ENCODE measurements at places on chromosomes 1 and 21. TPM values are rescaled to one million over a fixed set of nuclear protein-coding genes. Genes with fewer than 3 reads are reported as not detected.

The CFHR4 gene
- total RNA-seq, result not detected

The MR1 gene
- total RNA-seq, result 38.7 TPM

The SH2D5 gene
- total RNA-seq, result not detected

The SLAMF9 gene
- not detected for total RNA-seq

The AK5 gene
- 7.0 TPM for total RNA-seq

The E2F2 gene
- 112 TPM for total RNA-seq

The LCE2C gene
- total RNA-seq, result not detected

The CD52 gene
- 1,663 TPM for total RNA-seq

The SAMSN1 gene
- total RNA-seq, result 59.0 TPM

The ZNF281 gene
- 15.2 TPM for total RNA-seq

The KCNJ9 gene
- total RNA-seq, result not detected

The FMO4 gene
- total RNA-seq, result 1.0 TPM

The GUCA2B gene
- not detected for total RNA-seq

The LCK gene
- total RNA-seq, result 434 TPM

The PTCH2 gene
- total RNA-seq, result 0.94 TPM

The TMEM269 gene
- total RNA-seq, result 0.25 TPM

The KCNA3 gene
- total RNA-seq, result 73.3 TPM

- no peak for DNase-seq
Observed at GRCh38 chr1:5225707-5226704, 571.6 kb downstream of the AJAP1 start.

- no peak for DNase-seq
Observed at GRCh38 chr21:44524414-44525371, 15.3 kb downstream of the KRTAP10-1 start.

- no peak for DNase-seq
Observed at GRCh38 chr1:176987016-176987415, 177.5 kb downstream of the ASTN1 start.

DNA sequence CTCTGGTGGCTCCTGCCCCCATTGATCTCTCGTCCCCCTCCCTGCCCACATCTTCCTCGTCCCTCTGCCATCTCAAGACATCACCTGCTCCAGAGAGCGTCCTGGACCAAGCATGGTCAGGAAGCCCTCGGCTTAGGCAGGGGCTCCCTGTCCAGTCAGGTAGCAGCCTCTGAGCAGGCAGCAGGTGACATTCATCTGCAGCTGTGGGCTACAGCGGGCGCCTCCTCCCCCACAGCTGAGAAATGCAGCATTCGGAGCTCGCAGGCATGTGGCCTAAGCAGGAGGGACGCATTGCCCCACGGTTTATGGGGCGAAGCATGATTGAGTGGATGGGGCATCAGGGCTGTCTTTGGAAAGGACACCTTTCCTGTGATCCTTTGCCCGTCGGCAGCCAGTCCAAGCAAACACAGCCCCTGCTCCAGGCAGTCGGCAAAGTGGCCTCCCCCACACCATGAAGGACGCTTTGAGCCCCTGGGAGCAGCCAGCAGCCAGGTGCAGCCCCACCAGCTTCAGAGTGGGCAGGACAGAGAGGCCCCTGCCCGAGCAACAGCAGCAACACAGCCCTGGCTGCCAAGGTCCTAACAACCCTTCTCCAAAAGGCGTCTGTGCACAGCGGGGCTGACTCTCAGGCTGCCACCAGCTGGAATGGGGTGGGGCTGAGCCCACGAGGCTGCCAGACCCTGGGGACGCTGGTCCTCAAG is 234.1 kb upstream of the VAMP3 start:
- no peak for DNase-seq

- no peak for DNase-seq
Observed at GRCh38 chr21:39638281-39638680, 25.5 kb downstream of the B3GALT5 start.

GRCh38 chr21:38129711-38130110 is 127.1 kb upstream of the KCNJ15 start:
- DNase-seq, result no peak

- DNase-seq, result peak; percentile 95
Observed at GRCh38 chr1:3900150-3900968, at the start of gene C1orf174. C1orf174 (minus strand) TSS chr1:3900272; CDS start chr1:3900186, 86 bp downstream.

DNA sequence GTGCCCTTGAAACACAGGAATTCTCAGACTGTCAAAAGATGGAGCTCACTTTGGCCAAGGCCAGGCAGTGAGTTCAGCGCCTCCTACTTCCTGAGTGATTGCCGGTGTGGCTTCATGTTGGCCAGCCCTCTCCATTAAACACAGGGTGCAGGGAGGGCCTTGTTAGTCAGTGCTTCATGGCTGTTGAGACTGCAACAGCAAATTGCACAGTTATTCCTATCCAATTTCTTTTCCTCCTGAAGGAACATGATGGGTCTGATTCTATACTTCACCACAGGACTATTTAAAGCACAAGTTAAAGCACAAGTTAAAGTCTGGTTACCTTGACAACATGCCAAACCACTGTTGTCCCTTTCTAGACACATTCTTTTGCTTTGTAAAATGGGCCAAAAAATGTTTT is 156.6 kb downstream of the SIPA1L2 start:
- no peak for DNase-seq

- no peak for DNase-seq
Observed at GRCh38 chr1:119903443-119903835, 7.1 kb upstream of the ADAM30 start.

DNA sequence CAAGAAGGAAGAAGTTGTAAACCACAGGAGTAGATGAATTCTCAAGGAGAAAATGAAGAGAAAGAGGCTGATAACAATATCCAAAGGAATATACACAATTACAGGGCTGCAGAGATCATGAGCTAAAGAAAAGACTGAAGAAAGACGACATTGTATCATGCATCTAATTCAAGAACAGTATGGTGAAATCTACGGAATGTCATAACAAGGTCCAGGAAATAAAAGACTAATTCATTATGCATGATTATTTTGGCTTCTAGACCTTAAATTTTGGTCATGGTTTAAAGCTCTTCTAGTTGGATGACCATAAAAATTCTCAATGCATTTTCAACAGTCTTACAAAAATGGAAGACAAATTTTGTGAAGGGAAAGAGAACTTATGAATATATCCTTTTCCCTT is 71.7 kb downstream of the SH3GLB1 start:
- DNase-seq, result no peak

- no peak for DNase-seq
Observed at GRCh38 chr1:33441088-33441745, 10.3 kb upstream of the PHC2 start.

GRCh38 chr1:32919811-32920733 is 18.9 kb upstream of the TMEM54 start:
- DNase-seq, result no peak

- no peak for DNase-seq
Observed at GRCh38 chr1:156704930-156705320, 458 bp downstream of the CRABP2 start.

DNA sequence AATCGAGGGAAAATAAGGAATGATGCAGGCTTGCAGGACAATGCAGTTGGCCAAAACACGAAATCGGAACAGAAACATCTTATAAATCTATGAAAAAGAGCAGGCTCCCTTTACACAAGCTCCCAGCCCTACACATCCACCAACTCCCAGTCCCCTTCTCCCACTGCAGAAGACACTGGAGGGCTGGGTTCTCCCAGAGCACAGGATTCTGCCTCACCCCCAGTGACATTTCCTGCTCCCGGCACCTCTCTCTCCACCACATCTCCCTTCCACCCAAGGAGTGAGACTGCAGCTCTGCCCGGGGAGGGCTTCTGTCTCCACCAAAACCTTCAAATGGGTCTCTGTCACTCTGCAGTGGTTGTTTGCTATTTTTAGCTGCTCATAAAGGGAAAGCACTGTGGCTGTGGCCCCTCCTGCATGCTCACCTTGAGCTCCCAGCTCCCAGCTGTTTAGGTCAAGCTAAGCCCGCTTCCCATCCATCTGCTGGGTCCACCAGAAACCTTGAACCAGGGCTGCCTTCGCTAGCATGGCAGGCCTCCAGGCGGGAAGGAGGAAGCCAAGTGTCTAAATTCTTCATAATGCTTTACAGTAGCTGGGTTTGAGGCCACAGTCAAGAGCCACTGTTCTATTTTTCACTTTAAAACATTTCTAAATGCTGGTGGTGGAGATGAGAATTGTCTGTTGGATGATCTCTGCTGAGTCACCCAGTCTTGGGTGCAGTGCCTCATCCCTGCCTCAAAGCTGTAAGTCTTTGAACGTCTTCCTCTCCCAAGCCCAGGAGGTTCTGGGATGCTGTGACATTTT is 3.3 kb upstream of the C2CD2 start:
- DNase-seq, result no peak

GRCh38 chr21:37744551-37744950 is 171.7 kb downstream of the KCNJ6 start:
- no peak for DNase-seq

GRCh38 chr1:100076744-100077143 is 56.0 kb downstream of the SASS6 start:
- DNase-seq, result no peak

- no peak for DNase-seq
Observed at GRCh38 chr21:34945288-34945687, 103.8 kb downstream of the RUNX1 start.

GRCh38 chr21:42550817-42551216 is 37.2 kb downstream of the SLC37A1 start:
- DNase-seq, result no peak

DNA sequence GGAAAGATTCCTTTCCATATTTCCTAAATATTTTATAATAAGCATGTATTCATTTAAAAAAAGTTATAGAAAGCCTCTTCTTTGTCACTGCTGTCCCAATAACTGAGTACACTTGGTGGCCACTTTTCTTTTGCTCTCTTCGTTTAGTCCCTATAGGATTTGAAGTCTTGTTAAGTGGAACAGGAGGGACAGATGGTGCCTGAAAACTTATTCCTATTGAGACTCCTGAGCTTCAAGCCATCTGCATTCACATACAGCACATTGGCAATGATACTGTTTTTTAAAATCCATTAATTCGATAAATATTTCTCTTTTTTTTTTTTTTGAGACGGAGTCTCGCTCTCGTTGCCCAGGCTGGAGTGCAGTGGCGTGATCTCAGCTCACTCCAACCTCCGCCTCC is 2.0 kb upstream of the ZBTB40 start:
- DNase-seq, result no peak

DNA sequence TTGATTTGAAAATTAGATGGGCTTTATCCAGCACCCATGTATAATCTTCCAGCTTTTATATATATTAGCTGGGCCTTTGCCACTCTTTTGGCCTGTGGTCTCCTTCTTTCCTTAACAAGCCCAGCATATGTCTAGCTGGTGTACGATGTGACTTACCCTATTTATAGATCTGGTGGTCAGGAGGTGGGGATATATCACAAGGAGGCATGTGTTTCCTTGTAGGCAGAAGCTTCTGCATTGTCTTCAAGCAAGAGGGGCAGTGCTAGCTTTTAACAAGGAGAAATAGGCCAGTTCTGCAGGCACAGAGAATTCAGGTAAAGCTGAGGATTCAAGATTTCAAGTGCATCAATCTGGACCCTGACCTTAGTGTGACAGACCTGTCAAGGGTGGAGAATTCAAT is 38.0 kb upstream of the DNASE2B start:
- DNase-seq, result no peak

DNA sequence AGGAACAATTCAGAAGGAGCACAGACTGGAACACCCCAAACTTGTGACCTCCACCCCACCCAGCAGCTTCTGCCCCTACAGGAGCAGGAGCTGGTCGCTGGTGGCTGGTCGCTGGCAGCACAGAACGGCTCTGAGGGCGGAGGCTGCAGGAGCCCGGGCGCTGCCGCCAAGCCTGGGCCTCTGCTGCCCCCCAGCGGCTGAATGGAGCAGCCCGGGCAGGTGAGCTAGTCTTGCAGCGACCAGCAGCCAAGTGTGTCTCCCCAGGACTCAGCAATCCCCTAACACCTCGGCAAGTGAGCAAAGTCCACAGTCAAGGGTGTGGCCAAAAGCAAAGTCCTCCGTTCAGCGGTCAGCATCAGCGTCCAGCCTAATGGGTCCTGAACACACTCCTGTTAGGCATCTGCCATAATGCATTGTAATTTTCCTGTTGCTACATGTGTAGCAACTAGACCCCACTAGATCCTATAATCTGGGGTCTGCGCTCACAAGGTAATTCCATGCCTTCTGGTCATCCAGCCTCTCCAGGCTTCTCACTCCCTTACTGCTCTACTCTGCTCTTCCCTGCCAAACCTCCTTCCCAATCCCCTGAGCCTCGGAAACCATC is 12.1 kb upstream of the GJB5 start:
- peak; percentile 79 for DNase-seq

GRCh38 chr1:236403905-236404696 is 10.0 kb downstream of the EDARADD start:
- DNase-seq, result no peak

- DNase-seq, result no peak
Observed at GRCh38 chr1:29393451-29393826, 157.1 kb downstream of the PTPRU start.

DNA sequence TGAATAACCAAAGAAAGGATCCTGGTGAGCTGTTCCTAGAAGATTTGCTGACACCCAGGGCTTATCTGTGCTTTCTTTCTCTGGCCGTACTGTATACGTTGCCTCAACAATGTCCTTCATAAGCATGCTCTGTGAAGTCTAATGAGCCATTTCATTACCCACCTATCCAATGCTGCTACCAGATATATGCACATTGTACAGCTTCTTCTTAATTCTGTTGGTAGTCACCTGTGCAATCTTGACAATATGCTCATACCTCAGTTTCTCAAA is 731.8 kb upstream of the NCAM2 start:
- DNase-seq, result no peak

DNA sequence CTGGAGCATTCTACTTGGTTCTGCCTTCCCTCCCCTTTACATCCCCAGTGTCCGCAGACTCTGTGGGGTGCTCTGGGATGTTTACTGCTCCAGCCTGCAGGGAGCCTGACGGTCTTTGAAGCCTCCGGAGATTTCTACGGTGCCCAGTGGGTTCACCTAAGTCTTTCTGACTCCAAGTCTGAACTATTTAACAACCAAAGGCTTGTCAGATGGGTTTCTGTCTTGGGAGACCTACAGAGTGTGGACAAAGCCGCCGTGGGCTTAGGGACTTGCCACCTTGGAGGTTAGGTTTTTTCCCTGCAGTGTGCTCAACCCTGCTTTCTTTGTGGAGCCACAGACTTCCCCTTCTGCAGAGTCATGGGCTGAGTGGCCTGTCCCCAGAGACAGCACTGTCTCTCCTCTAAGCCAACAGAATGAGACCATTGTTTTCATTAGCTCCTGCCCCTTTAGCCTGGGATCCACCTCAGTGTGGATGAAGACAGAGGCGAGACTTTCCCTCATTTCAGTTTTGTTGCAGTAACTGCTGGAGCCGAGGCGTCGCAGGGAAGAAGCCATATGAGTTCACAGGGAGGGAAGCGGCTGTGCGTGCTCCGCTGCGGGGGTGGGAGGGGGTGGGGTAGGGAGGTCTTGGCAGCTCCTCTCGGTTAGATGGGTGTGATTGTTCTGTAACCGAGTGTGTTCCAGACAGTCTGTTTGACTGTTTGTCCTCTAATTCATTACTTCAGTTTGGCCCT is 120.7 kb downstream of the CNIH3 start:
- DNase-seq, result no peak
